Renal cortical epithelial cell (primary cell): ENCODE measurements at places on chromosomes 4 and X.

GRCh38 chrX:67607466-67607865 is 63.6 kb downstream of the AR start:
- no peak for DNase-seq

DNA sequence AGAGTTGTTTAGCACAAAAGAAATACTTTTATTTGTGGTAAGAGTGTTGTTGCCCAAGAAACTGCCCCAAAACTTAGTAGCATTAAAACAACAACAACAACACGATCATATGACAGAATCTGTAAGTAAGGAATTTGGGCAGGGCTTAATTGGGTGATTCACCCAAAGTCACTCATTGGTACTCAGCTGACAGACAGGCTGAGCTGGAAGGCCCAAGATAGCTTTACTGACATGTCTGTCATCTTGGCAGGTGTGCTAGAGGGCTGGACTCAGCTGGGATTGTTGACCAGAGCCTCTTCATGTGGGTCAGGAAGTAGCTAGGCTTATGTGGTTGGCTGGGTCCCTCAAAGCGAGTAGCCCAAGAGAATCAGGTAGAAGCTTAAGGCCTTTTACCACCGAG is 52.3 kb downstream of the KIAA0232 start:
- DNase-seq = peak; percentile 77

- DNase-seq = no peak
Measured at GRCh38 chr4:55251342-55251741, 94.7 kb upstream of the SRD5A3 start.

GRCh38 chrX:141642979-141643378 is 53.5 kb downstream of the SPANXA2 start:
- DNase-seq = peak; percentile 0

GRCh38 chr4:124028182-124028581 is 631.6 kb downstream of the SPRY1 start:
- DNase-seq = no peak

GRCh38 chr4:158704274-158704673 is 18.9 kb downstream of the PPID start:
- no peak for DNase-seq

GRCh38 chrX:120791013-120791643 is 84.5 kb downstream of the CT47B1 start:
- DNase-seq = peak; percentile 70

DNA sequence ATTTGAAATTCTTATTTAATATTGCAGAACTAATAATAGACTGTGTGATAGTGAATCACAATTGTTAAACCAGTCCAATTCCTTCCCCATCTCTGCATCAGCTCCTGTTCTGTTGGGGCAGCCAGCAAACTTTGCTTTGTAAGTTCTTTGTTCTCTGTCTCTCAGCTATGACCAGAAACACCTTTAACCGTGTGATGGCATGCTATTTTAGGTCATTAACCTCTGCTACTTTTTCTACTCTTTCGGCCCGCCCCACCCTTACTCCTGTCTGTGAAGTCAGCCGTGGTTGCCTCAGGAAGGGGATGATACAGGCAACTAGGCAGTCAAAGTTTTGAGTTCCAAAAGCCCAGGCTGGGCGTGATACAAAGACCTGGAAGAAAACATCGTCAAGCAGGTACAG is 51.3 kb upstream of the EGFL6 start:
- DNase-seq = peak; percentile 8

DNA sequence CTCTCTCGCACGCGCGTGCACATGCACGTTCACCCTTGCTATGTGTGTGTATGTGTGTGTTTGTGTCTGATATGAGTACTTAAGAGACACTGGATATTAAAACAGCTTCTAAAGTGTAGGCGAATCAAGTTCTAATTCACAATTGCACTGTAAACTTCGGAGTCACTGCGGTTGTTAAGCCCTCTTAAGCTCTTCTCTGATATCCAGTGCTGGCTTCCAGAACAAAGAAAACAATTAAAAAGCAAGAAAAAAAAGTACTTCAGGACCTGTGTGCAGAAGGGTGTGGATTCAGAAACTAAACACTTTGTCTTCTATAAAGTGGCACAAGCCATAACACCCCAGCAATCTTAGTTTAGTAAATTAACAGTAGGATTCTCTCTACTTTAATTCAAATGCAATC is 300.2 kb downstream of the PCDH7 start:
- DNase-seq = no peak

- no peak for DNase-seq
Measured at GRCh38 chr4:39384563-39384962, 18.4 kb upstream of the RFC1 start.

DNA sequence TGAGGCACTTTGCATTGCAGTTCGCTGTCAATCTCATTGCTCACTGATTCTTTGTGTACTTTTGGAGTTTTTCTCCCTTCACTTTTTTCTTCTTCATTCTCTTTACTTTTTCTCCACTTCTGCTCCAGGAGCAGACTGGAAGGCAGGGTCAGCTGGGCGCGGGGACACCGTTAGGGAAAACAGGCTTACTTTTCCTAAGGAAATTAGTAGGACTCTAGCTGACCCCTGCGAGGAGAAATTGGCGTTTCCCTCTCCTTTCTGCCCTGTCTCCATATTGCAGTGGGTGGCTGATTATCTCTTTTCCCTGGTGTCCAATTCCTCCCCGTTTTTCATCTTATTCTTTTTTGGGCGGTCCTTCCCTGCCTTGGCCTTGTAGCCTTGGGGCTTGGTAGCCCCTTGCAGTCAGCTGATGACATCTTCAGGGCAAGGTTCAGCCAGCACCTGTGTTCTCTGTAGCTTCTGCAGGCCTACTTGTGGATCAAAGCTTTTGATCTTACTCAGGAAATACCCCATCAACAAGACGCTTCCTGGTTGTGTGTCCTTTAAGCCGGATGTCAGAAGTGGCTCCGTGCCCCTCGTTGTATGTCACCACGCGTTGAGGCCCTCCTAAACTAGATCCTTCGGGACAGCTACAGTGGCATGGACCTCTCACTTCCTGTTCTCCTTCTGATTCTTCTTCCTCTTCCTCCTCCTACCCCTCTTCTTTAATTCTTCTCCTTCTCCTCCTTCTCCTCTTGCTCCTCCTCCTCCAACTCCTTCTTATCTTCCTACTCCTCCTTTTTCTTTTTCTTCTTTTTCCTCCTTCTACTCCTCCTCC is 36.1 kb downstream of the NBDY start:
- DNase-seq = no peak

GRCh38 chr4:62448911-62449310 is 1248.8 kb downstream of the ADGRL3 start:
- DNase-seq = no peak

- DNase-seq = no peak
Measured at GRCh38 chr4:138959097-138959815, 56.3 kb upstream of the NOCT start.

DNA sequence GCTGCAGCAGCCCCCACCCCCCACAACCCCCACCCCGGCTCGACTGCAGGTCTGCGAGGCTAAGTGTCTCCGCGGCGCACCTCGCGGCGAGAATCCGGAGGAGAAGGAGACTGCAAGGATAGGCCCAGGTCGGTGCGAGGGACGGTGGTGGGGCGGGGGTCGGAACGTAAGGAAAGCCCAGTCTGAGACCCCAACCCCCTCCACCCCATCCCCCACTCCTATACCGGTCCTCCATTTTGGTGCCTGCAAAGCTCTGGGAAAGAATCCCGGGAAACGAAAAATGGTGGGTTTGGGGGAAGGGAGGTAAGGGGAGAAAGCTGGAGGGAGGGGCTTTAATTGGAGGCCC is 614 bp downstream of the BEX3 start:
- DNase-seq = no peak

- DNase-seq = no peak
Measured at GRCh38 chr4:6042293-6043063, 24.2 kb upstream of the C4orf50 start.

DNA sequence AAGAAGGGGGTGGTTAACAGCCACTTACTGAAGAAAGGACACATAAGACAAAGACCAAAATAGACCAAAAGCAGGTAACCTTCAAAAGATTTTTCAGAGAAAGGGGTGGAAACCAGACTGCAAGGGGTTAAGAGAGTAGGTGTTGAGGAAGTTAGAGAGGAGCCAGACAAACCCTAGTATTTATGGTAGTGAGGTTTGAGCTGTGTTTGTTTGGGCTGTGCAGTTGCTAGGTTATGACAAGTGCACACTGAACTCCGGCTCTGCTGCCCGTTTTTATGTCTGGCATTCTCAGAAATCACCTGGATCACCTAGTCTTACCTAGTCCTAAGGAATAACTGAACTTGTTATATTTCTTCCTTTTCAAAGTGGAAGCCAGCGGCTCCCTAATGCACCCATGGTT is 22.9 kb upstream of the G3BP2 start:
- peak; percentile 49 for DNase-seq

- peak; percentile 15 for DNase-seq
Measured at GRCh38 chr4:161696944-161697343, 466.9 kb downstream of the FSTL5 start.

DNA sequence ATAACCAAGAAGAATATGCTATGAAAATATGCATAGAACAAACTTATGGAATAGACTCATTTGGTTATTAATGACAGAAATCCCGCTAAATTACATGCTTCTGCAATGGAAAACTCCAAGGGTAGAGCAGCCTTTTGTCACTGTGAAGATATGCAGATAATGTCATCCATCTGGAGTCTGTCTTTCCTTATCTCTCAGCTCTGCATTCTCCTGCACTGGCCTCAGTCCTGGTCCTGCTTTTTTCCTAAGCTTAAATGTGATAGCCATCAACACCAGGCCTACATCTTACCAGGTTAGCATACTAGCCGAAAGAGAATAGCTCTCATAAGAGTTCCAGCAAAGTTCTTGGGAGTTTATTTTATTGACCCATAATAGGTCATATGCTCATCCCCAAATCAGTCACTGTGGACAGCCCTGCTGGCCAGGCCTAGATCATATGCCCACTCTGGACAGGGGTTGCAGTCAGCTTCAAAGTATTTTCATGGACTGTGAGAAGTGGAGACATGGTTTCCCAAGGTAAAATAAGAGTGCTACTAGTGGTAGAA is 86.5 kb upstream of the LEF1 start:
- DNase-seq = no peak

DNA sequence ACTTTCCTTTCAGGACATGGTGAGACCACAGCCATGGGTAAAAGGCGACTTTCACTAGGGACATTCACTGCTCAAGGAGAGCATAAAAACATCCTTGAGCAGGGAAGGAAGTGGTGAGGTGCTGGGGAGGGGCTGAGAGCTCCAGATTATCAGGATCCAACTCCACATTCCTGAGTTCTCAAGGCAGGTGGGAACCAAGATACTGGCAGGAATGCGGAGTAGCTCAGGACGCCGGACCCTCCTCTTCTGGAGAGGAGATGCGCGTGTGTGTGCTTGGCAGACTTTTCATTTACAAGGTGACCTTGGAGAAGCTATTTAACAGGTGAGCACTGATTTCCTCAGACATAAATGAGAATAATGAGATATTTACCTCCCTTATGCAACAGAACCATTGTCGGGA is 41.3 kb upstream of the TXK start:
- no peak for DNase-seq
